ENCODE measurements at places on chromosomes 12 and 14.
A peak's percentile ranks its signal among the peaks of the same experiment; 100 is the strongest.

- DNase-seq: peak; percentile 60
Measured at GRCh38 chr14:35385042-35385839, 19.3 kb downstream of the NFKBIA start.

- DNase-seq: no peak
Measured at GRCh38 chr14:104135904-104136471, 2.4 kb upstream of the KIF26A start.

DNA sequence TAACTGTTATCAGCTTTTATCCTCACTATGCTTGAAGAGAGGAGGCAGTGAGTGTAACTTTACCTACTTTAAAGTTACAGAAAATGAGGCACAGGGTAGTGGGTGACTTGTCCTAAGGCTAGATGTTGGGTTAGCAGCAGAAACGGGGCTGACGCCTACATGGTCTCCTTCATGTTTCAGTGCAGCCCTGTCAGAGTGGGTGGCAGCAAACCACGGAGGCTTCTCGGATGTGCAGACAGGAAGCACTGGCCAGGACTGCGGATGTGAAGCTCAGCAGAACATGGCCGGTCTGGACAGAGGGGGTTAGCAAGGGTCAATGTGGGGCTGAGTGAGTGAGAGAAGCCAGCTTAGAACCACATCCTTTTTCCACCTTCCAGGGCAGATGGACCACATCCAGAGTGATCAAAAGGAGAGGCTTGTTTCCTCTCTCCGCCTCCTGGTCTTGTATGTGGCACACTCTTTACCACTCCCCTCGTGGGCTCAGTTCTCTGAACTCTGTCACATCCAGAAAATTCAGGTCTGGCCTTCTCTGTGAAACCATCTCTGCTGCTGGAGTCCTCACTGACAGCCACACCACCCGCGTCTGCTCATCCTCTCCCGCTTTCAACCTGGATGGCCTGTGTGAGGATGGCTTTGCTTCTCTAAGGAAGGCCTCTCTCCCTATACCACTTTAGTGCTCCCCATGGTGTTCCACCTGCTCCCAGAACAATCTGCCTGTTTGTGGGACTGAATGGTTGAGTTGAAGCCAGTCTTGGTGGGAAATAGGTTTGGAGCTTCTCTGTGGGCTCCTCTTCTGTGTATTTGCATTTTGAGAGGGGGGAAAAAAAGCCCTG is 14.1 kb downstream of the SUSD6 start:
- DNase-seq: no peak

GRCh38 chr12:121713793-121714192 is 1.2 kb downstream of the TMEM120B start:
- DNase-seq: no peak

DNA sequence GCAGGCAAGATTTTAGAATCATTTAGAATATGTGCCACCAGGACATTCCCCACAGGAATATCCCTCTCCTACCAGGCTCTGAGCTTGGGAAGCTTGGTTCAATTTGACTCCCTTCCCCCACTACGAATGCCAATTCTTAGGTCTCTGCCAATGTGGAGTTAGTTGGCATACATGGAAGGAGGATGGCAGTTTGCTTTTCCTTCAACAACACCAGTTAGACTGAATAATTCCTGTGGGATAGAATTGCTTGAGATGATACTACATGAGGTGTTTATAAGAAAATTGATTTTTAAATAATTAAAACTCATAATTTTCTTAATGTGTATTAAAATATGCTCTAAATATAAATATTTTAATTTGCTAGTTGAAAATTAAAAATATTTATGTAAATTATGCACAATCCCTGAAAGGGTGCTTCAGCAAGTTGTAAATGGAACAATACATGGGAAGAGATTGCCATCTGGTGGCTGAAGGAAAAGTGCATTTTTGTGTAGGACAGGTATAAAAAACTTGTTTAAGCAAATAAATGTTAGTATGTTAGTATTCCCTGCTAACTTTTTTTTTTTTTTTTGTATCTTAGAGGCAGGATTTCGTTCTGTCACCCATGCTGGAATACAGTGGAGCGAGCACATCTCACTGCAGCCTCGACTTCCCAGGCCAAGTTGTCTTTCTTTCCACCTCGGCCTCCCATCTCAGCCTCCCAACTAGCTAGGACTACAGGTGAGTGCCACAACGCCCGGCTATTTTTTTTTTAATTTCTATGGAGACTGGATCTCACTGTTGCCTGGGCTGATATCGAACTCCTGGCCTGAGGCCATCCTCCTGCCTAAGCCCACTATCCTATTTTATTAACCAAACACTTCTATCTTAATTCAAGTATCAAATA is 25.8 kb upstream of the STRAP start:
- peak; percentile 31 for DNase-seq

- DNase-seq: no peak
Measured at GRCh38 chr12:2266666-2267620, 214.2 kb downstream of the CACNA1C start.

DNA sequence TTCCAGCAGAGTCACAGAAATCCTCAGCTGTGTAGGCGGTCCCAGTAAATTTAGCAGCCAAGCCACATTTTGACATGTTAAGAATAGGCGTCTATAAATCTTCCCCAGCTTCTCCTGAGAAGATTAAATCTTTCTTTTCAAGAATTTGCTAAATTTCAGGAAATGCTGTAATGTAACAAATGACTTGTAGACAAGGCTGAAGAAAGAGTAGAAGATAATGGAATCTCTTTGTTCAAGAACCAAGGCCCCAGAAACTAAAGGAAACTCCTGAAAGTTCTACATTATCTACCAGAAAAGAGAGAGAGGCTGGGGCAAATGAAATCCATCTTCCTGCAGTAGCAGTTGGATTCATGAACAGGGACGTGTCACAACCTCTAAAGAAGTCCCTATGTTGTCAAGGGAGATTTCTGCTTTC is 760.3 kb downstream of the NOVA1 start:
- DNase-seq: no peak

- no peak for DNase-seq
Measured at GRCh38 chr14:28751467-28752058, 15.0 kb upstream of the FOXG1 start.

GRCh38 chr12:116397148-116397547 is 119.7 kb upstream of the MED13L start:
- DNase-seq: no peak

GRCh38 chr12:10621278-10621677 is 7.9 kb upstream of the MAGOHB start:
- DNase-seq: no peak

- DNase-seq: no peak
Measured at GRCh38 chr12:8946733-8947132, 2.7 kb downstream of the M6PR start.

- no peak for DNase-seq
Measured at GRCh38 chr12:39919790-39920189, 186.1 kb downstream of the SLC2A13 start.

GRCh38 chr12:106204312-106204711 is 43.5 kb downstream of the CKAP4 start:
- DNase-seq: no peak

DNA sequence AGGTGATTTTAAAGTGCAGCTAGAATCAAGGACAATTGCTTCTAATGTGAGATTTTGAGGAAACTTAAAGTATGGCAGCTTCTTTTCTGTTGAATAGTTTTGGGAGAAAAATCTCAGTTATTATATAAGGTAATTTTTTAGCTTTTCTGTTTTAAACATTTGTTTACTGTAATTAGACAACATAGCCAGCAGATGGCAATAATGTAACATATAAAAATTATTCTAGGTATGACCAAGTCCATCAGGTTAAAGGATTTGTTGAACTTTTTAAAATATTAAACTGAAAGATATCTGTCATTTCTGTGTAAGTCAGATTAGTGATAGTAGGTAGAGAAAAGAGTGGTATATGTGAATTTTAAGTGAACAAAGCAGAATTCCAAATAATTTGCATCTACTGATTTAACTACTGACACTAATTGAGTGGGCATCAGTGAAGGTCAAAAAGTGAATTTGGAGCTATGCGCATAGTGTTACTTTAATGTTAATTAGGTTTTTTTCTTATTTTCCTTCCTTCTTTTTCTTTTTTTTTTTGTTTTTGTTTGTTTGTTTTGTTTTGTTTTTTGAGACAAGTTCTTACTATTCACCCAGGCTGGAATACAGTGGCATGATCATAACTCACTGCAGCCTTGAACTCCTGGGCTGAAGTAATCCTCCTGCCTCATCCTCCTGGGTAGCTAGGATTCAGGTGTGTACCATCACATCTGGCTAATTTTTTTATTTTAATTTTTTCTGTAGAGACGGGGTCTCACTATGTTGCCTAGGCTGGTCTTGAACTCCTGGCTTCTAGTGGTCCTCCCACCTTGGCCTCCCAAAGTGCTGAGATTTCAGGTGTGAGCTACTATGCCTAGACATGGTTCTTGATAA is 18.6 kb downstream of the PRORP start:
- no peak for DNase-seq

DNA sequence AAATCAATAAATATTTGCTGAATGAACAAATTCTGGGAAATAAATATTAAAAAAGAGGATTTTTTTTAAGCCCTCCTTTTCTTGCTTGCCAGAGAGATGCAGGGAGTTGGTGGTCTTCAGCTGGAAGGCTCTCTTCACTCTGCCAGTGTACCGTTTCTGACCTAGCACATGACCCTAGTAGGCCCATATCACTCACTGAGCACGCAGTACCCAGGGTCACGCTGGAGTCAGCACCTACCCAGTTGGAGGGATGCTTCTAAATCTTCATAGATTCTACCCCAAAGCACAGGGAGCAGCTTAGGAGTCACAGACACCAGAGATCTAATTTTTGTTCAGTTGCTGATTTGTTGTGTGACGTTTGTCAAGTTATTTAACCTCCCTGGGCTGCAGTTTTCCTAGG is 195.4 kb upstream of the TBX3 start:
- no peak for DNase-seq

DNA sequence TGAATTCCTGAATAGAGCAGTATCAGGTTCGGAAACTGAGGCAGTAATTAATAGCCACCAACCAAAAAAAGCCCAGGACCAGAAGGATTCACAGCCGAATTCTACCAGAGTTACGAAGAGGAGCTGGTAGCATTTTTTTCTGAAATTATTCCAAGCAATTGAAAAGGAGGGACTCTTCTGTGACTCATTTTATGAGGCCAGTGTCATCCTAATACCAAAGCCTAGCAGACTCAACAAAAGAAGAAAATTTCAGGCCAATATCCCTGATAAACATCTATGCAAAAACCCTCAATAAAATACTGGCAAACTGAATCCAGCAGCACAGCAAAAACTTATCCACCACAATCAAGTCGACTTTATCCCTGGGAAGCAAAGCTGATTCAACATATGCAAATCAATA is 202.3 kb upstream of the SLC16A7 start:
- DNase-seq: no peak

DNA sequence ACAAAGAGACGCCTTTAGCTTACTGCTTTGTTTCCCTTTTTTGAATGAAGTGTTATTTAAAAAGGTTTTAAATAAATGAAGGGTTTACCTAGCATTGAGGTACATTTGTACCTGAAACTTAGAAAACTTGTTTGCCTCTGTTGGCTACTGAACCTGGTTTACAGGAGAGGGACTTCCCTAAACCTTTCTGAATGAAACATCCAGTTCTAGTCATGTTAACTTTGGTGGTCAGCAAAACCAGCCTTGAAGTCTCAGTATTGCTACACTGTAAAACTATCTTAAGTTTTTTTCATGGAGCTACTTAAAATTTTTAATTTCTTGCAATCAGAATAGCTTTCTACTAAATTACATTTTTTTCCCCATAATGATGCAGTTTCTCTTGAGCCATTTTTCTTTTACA is 38.2 kb downstream of the RASSF8 start:
- DNase-seq: no peak

DNA sequence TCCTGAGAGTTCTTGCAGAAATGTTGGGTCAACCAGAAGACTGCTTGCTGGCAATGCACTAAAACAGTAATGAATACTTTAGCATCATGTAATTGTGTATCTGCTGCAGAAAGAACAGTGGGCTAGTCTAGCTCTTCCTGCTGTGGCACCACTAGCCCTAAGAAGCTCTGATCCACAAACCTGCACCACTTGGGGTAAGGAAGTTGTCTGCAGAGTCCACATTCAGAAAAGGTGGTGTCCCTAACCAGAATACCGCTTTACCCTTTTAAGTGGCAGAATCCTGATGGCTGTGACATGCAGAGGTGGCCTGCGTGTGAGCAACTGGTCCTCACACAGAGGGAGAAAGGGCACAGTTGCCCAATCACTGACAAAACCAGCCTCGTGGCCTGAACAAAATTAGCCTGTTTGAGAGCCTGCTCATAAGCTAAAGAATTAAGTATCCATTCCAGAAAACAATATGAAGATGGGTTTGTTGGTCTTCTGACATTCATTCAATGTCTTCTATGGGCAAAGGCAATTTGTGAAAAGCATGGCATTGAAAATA is 165.8 kb downstream of the PPM1H start:
- no peak for DNase-seq

GRCh38 chr12:69396041-69396440 is 36.5 kb downstream of the YEATS4 start:
- DNase-seq: no peak

DNA sequence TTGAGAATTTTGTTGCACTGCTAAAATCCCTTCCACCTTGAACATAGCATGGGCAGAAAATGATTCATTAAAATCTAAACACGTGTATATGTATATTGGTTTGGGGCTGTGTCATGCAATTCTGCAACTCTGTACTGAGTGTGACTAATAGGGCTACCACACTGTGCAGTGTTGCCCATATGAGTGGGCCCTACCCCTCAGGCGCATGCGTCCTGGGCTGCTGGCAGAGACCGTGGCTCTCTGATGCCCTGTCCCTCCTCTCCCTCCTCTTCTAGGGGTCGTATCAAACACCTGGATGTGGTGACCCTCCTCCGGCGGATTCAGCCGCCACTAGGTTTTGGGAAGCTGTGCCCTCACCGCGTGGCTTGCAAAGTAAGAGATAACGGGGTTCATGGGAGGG is 128.4 kb upstream of the FKBP4 start:
- DNase-seq: no peak

- DNase-seq: no peak
Measured at GRCh38 chr12:110765111-110765510, 22.4 kb upstream of the PPP1CC start.

GRCh38 chr12:2215709-2216560 is 163.1 kb downstream of the CACNA1C start:
- DNase-seq: peak; percentile 25
